ENCODE measurements at places on chromosomes 3 and 15. TPM values are rescaled to one million over a fixed set of nuclear protein-coding genes. Genes with fewer than 3 reads are reported as not detected.

HYAL1 gene
- total RNA-seq = 142 TPM

MOBP gene
- total RNA-seq = not detected

SLC9C1 gene
- total RNA-seq = not detected

ZNF385D gene
- total RNA-seq = not detected

COL7A1 gene
- 1.4 TPM for total RNA-seq

BUB1B gene
- total RNA-seq = not detected

SHC4 gene
- not detected for total RNA-seq

RARB gene
- 1.7 TPM for total RNA-seq

IL17RC gene
- total RNA-seq = 27.0 TPM

PLS1 gene
- 30.5 TPM for total RNA-seq

RASSF1 gene
- 5.2 TPM for total RNA-seq

SSUH2 gene
- total RNA-seq = 0.09 TPM

RHCG gene
- total RNA-seq = not detected

C15orf39 gene
- 3.6 TPM for total RNA-seq

RAB11A gene
- total RNA-seq = 50.3 TPM

IGSF10 gene
- 0.16 TPM for total RNA-seq

SCAANT1 gene
- total RNA-seq = not detected

LRRIQ4 gene
- not detected for total RNA-seq

IL5RA gene
- not detected for total RNA-seq

FOXL2NB gene
- not detected for total RNA-seq

WNT5A gene
- 1.5 TPM for total RNA-seq

SKOR1 gene
- 0.12 TPM for total RNA-seq
